ENCODE measurements at places on chromosomes 16 and 17. TPM values are rescaled to one million over a fixed set of nuclear protein-coding genes. Genes with fewer than 3 reads are reported as not detected.
A peak's percentile ranks its signal among the peaks of the same experiment; 100 is the strongest.

- no peaks in the 10 kb centered on the region for H3K27me3 ChIP-seq
- H3K27ac ChIP-seq = no peak overlapping the region
- H3K4me3 ChIP-seq = no peak overlapping the region
- no peak for DNase-seq
- H3K36me3 ChIP-seq = no peaks in the 10 kb centered on the region
Measured at GRCh38 chr17:3890878-3891219, 2.0 kb downstream of the CAMKK1 start.

DNA sequence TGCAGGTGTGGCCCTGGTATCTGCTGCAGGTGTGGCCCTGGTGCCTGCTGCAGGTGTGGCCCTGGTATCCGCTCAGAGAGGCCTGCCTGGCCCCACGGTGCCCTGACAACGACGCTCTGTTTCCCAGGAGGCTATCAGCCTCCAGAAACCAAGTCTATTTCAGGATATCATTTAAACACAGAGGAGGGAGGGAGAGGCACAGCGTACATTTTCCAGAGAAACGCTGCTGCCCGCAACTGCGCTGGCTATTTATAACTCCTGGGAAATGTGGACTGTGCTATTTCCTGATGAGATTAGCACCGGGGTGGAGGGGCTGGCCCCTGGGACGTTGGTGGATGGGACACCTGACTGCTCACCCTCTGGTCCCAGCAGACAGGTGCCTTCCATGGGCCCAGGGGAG, 22.5 kb downstream of the TIMM22 start:
- no peaks in the 10 kb centered on the region for H3K27me3 ChIP-seq
- H3K36me3 ChIP-seq = no peaks in the 10 kb centered on the region
- H3K4me1 ChIP-seq = no peaks in the 10 kb centered on the region

DNA sequence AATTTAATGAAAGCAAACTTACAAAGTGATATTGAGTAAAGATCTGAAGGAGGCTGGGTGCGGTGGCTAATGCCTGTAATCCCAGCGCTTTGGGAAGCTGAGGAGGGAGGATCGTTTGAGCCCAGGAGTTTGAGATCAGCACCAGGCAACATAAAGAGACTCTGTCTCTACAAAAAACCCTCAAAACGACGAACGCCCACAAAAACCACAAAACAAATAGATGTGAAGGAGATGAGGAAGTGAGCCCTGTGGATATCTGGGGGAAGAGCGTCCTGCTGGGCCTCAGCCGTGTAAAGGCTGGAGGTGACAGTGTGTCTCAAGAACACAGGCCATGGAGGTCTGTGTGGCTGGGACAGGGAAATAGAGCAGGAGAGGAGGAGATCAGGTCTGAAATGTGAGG, 68.8 kb downstream of the ITFG1 start:
- H3K27ac ChIP-seq = no peak overlapping the region
- no peaks in the 10 kb centered on the region for H3K27me3 ChIP-seq
- H3K36me3 ChIP-seq = peaks cover 10% of the 10 kb centered on the region

- no peaks in the 10 kb centered on the region for H3K27me3 ChIP-seq
- H3K4me3 ChIP-seq = no peak overlapping the region
- DNase-seq = peak; percentile 69
- H3K27ac ChIP-seq = no peak overlapping the region
- H3K4me1 ChIP-seq = peaks cover 11% of the 10 kb centered on the region
Measured at GRCh38 chr17:81253358-81254131, 14.4 kb downstream of the NDUFAF8 start.

DNA sequence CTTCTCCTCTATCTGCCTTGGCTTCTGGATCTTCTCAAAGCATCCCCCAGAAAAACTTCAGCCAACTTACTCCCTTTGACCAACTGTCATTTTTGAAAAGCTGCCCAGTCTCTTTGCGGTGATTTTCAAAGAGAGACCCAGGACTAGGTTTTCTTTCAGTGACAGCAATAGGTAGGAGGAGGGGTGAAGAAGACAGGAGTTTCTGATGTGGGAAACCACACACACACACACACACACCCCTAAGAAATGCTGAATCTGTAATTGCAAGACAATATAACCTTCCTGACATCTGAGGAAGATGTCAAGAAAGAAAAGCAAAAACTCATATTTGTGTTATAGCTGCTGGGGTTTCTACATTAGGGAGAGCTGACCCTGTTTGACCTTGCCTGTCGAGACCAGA, 5.2 kb downstream of the FAM20A start:
- no peak overlapping the region for H3K4me3 ChIP-seq
- DNase-seq = no peak

Gene DHRS7C
- not detected for total RNA-seq

All from activated CD8-positive, alpha-beta T cell treated with anti-CD3 and anti-CD28 coated beads for 36 hours (primary cell).